ENCODE measurements at places on chromosomes 6 and 20.

DNA sequence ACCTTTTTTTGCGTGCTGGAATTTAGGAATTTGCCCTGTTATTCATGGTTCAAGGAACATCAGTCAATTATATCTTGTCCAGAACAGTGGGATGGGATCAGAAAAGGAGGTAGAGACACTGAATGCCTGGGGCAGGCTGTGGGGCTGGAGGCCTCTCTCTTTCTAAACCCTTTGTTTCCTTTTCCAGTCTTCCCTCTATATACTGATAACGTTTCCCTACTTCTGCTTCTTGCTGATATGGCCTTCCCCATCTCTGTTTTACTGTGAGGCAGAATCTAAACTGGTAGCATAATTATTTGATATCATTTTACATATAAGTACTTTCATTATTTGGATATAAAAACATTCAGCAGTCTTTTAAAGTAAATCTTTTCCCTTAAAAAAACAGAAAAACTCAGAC, 67.5 kb downstream of the DNAH8 start:
- no peak for DNase-seq

DNA sequence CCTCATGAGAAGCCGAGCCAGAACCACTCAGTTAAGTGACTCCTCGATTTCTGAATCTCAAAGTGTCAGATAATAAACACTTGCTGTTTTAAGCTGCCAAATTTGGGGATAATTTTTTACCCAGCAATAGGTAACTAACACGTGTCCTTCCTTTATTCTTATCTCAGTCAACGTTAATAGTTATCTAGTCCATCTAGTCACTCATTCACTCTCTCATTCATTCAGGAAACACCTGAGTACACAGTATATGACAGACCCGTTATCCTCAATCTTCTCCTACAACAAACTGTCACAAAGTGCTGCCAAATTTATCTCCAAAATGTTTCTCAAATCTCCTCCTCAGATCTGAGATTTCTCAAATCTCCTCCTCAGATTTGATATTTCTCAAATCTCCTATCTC, 13.1 kb downstream of the FAM184A start:
- no peak for DNase-seq

- no peak for DNase-seq
Measured at GRCh38 chr20:25005220-25005619, 12.7 kb upstream of the APMAP start.

GRCh38 chr6:80544976-80545722, 438.7 kb downstream of the BCKDHB start:
- no peak for DNase-seq

GRCh38 chr20:62117362-62117646, 5.0 kb upstream of the LSM14B start:
- peak; percentile 67 for DNase-seq

GRCh38 chr6:169933839-169934698, 182.6 kb downstream of the ERMARD start:
- DNase-seq: no peak

DNA sequence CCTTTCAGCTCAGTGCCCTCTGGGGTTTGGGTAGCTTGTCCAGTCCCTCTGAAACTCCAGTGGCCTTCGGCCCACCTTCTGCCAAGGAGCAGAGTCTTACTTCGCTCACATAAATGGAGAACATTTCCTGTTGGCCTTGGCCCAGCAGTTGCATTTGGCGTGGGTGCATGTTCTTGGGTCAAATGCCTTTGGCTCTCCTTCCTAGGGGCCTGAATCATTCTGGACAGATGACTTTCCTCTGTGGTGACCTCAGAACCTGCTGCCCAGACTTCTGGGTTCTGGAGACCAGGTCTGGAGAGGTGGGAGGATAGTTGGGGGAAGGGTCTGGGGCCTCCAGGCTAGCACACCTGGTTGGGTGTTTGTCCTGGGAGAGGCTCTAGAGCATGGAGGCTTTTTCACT, 29.3 kb downstream of the BCAS4 start:
- DNase-seq: no peak

DNA sequence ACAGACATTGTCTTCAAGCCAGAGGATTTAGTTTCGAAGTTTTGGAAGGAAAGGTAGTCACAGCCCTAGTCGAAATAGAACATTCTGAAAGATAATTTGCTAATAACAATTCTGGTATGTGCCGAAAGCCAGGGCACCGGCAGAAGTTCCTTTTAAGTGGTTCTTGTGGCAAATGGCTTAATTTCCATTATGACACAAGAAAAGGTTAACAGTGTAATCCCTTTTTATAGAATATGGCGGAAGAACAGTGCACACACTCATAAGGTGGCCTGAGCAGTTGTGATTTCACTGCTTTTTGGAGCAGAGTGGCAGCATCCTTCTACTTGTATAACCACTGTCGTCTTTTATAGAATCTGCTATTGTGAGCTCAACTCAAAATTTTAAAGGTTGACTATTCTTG, 152.4 kb downstream of the SASH1 start:
- DNase-seq: no peak

GRCh38 chr20:20755674-20756319, 43.4 kb upstream of the RALGAPA2 start:
- no peak for DNase-seq

GRCh38 chr6:3872370-3872854, 23.2 kb downstream of the FAM50B start:
- DNase-seq: no peak

GRCh38 chr6:16372029-16372776, 133.8 kb downstream of the GMPR start:
- DNase-seq: no peak

- no peak for DNase-seq
Measured at GRCh38 chr20:16571333-16571732, 1.9 kb downstream of the KIF16B start.

GRCh38 chr6:71236926-71237434, 51.6 kb upstream of the OGFRL1 start:
- DNase-seq: no peak

DNA sequence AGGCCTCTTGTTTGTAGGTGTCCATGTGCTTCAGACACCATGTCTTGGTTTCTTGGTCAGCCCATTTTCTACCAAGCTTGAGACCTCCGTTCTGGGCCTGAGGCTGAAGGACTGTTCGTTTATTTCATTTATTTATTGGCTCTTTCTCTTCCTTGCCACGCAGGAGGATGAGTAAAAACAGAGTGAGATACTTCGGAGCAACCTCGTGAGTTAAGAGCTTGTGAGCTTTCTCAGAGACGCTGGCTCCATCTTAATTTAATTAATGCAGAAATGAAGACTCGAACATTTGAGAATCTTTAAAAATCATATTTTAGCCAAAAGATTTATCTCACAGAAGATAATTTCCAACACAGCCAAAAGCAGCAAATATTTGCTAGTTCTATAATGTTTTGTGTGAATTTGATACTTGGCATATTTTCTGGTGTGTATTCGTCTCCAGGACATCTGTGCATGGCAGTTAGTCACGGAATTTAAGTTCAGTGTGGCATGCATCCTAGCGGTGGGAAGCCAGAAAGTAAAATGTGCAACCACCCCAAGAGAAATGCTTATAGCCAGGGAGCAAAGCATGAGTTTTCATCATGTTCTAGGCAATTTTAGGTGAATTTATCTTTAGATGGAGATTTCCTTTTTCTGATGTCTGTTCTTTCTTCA, 76.0 kb downstream of the THBS2 start:
- DNase-seq: no peak
